ENCODE measurements at places on chromosomes 13 and 19. TPM values are rescaled to one million over a fixed set of nuclear protein-coding genes. Genes with fewer than 3 reads are reported as not detected.

PSG3 gene
- not detected for total RNA-seq

VAV1 gene
- total RNA-seq: 0.03 TPM

TEX29 gene
- total RNA-seq: 0.26 TPM

ZNF728 gene
- total RNA-seq: 0.13 TPM

PSG6 gene
- total RNA-seq: not detected

HCN2 gene
- 2.4 TPM for total RNA-seq

GFY gene
- total RNA-seq: not detected

ELANE gene
- total RNA-seq: 0.13 TPM

Measured in smooth muscle cell of the pulmonary artery (primary cell).